ENCODE measurements at places on chromosomes 2 and 18.
A peak's percentile ranks its signal among the peaks of the same experiment; 100 is the strongest.

DNA sequence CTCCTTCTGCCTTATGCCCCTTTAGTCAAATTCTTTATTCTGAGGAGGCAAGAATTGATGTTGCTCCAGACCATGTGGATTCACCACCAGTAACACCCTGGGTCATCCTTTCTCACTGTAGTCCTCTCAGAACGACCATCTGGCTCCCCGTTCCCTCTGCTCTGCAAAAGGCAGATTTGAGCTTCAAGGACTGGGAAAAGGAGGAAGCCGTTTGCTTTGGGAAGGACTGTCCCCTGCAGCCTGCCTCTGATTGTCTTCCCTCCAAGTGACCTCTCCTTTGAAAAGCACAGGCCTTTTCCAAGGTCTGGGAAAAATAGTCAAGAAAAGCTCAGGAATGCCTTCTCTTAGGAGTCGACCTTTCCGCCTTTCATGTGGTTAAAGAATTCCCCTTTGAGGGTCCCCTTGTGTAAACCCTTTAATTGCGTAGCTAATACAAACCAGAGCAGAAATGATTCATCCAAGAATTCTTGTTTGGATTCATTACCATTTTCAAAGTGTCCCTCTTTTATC, 130.1 kb upstream of the COPS8 start:
- DNase-seq: no peak

- DNase-seq: no peak
Measured at GRCh38 chr2:11520092-11520693, 13.7 kb upstream of the GREB1 start.

DNA sequence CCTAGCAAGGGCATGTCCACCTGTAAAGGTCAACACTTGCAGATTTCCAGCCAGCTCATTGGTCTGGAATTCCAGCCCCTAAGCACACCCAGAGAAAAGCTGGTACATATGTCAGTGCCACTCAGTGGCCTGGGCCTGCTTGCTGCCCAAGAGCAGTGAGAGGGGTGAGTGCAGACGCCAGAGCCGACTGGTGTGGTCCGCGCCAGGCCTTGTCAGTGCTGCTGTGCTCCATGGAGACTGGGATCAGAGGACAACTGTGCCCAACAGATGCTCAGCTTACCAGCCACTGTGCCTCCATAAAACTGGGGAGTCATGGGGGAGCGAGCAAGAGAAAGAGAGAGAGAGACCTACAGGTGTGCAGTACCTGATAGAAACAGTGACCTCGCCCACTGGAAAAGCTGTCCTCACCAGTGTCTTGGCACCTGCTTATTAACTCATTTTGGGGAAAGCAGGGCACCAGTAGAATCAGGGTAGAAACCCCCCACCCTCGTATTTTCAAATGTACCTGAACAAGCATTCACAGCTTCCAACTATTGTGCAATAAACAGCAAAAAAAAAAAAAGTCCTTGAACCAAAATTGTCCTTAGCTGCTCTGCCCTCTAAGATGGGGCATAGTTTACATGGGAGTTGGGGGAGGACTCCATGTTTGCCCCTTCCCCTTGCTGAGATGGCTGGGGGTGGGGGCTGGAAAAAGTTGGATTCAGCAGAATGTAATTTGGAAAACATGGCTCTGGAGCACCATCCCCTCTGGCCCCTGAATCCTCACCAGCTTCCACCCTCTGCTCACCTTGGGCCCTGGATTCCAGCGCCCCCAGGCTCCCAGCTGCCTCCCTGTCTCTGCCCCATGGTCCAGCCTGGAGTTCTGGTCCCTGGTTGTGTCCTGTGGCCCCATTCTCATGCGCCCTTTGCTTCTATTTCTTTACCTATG, 1.4 kb upstream of the SP140L start:
- no peak for DNase-seq

- DNase-seq: no peak
Measured at GRCh38 chr2:55311444-55311870, 42.4 kb upstream of the MTIF2 start.

DNA sequence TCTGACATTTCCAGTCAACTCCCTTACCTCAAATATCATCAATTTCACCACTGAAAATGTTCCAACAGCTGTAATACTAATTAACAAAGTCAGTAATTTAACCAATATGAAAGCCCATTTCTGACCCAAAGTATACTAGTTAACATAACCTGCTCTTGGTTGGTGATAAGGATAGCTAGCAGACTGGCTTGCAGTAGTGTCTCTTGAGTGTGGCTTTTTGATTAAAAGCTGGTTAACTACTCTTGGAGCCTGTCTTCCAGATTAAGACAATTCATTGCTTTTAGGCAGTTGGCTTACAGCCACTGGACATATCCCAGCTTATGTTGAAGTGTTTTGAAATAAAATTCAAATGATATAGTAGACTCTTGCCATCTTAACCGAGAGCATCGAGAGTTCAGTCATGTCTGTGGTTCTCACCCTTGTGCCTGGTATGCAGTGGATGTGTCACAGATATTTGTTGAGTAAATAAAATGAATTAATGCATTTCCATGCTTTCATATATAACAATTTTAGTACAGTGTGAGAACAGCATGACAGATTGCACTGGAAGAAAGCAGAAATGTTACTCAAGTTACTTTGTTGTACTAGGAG, 158.1 kb downstream of the TANC1 start:
- no peak for DNase-seq

GRCh38 chr2:197960786-197961185, 156.4 kb downstream of the PLCL1 start:
- DNase-seq: no peak

GRCh38 chr2:58572731-58573130, 331.6 kb upstream of the FANCL start:
- DNase-seq: no peak

DNA sequence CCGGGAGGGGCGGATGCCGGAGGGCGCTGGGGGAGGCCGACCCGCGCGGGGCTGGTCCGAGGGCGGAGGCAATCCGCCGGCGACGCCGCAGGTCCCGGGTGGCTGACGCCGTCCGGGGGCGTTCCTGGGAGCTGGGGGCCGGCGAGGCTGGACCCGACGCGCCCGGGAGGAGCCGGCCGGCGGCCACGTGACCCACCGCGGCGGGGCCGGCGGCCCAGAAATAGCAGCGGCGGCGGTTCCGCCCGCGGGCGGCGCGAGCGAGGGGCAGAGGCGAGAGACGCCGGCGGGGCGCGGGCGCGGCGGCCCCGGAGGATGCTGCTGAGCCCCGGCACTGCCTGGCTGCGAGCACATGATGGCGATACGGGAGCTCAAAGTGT, at the start of gene RAB31:
RAB31 (plus strand) TSS at position 245 of the 377 bp plus-strand sequence; CDS start at position 350, 105 bp downstream.
- DNase-seq: peak; percentile 73

- DNase-seq: no peak
Measured at GRCh38 chr2:207484444-207485391, 45.0 kb upstream of the CREB1 start.

DNA sequence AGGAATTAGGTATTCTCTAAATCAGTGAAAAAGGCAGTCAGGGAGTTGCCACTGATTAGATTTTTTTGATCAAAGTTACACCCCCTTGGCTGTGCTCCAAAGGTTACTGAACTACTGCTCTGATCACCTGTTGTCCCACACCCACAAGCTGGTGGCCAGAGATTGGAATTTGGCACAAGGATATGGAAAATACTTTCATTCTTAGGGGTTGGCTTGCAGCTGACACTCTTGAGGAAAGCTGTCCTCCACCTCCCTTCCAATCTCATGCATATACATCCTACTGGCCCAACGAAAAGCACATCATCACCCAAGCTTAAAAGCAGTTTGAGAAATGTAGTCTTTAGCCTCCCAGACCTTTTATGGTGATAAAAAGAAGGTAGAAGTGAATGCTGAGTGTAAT, 329.5 kb upstream of the CHAC2 start:
- no peak for DNase-seq

DNA sequence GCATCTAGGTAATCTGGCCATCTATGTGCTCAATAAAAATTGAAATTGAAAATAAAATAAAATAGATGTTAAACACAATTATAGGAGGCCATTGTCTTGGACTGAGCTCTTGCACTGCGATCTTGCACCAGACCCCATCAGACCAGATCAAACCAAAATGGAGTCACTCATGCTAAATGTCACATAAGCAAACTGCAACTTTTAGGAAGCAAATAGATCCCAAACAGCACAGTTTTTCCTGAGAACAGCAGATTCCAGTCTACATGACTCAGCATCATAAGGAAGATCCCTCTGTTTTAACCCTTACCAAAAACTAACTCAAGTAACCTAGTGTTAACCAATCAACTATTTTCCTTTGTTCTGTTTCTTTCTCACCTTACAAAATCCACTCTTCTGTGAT, 57.7 kb upstream of the LRP1B start:
- DNase-seq: no peak

- DNase-seq: no peak
Measured at GRCh38 chr2:122105171-122105876, 349.9 kb downstream of the TSN start.

DNA sequence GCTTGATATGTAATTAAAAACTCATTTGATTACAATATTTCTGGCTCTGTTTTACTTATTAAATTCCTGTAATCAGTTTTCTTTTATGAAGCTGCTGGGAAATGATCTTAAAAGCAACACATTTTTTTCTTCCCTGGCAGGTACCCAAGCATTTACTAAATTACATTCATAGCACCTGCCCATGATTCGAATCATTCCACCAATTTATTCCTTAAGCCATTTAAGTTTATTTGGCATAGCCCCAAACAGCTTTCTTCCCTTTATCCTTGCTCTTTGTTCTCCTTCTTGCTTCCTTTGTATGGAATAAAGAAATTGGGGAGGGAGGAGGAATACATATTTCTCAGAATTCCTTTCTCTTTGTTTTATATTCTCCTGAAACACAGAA, 241.3 kb downstream of the AGPS start:
- no peak for DNase-seq

- no peak for DNase-seq
Measured at GRCh38 chr2:101960819-101961337, 30.9 kb upstream of the IL1R2 start.

DNA sequence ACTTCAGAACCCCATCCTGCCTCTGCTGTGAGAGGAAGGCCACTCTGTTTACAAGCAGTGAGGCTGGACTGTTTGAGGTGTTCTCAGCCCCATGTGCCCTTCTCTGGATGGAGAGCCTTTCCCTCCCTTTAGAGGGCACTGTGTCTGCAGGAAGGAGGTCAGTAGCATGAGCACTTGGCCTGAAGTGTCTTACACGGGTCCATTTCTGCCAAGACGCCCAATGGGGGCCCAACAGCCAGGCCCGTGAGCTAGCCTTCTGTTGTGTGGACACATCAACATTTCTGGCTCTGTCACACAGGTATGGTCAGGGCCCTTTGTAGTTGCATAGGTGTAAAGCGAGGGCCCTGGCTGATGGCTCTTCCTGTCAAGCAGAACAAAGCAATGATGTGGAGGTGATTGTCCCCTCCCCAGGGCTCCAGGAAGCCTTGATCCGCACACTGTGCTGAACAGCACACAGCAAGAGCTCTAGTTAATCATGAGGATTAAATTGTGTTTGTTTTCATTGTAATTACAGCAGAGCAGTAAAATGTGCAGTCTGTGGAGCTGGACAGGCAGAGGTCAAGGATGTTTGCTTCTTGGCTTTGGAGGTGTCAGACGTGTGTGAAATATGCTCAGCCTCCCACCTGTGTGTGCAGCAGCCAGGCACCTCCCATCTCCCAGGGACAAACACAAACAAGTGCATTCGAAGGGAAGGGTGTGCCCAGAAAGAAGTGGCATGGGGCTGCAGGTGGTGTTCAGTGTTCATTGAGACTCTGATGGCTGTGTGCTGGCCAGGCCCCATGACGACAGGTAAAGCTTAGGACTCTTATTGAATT, 132.1 kb downstream of the SH3RF3 start:
- DNase-seq: no peak

- no peak for DNase-seq
Measured at GRCh38 chr2:7649461-7650228, 732.4 kb downstream of the RNF144A start.

DNA sequence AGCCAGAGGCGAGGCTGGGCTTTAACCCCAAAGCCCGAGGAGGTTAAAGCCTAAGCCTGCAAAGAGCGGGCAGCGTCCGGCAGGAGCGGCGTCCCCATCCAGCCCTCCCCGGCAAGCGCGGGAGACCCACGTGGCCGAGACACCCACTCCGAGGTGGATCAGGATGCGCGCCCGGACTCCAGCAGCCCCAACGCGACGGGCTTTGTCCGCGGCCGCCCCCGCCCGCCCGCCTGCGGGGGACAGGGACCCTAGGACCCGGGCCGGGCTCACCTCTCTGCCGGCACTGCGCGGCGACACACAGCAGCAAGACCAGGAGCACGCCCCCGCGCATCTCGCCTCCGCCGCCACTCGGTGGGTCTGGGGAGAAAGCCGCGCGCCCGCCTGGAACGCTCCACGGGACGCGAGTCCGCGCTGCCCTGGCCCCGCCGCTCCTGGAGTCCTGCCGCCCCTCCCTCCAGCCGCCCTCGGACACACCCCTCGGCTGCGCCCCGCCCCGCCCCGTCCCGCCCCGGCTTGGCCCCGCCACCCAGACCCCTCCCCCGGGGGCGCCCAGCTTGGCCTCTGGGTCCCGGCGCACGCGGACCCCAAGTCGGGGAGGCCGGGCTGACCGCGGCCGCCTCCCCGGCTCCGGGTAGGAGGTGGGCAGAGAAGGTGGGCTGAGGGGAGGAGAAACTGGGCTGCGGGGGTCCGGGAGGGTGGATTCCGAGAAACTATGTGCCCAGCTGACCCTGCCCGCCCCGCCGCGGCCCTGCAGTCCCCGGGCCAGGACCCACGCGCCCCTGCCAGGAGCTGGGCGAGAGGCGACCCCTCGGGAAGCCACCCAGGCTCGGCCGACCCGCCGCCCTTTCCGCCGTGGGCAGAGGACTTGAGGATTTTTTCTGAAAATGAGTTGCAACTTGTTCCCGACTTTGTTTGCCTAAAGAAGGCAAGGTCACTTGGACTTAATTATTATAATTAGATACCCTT, at the start of gene LAMA1:
LAMA1 (minus strand) TSS at position 408 of the 966 bp plus-strand sequence; CDS start at position 331, 77 bp downstream.
- DNase-seq: peak; percentile 92

- DNase-seq: no peak
Measured at GRCh38 chr2:40220177-40220925, 231.5 kb downstream of the SLC8A1 start.

GRCh38 chr2:34261701-34262100, 662.6 kb upstream of the FAM98A start:
- no peak for DNase-seq

DNA sequence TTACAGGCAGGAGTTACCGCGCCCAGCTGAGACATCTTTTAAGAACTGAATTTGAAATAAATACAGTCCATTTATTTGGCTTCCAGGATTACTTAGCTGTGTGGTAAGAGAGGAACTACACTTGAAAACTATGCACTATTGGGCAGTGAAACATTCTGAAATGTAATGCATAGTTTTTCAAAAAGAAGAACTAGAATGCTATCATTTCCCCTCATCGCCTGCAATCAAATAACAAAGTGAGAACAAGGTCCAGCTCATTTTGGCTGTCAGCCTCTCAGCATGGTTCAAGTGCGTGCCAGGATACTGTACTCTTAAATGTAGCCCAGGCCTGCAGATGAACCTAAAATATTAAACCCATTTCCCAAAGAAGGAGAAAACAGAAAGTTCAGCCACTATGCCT, 76.6 kb upstream of the ARL5A start:
- DNase-seq: no peak

DNA sequence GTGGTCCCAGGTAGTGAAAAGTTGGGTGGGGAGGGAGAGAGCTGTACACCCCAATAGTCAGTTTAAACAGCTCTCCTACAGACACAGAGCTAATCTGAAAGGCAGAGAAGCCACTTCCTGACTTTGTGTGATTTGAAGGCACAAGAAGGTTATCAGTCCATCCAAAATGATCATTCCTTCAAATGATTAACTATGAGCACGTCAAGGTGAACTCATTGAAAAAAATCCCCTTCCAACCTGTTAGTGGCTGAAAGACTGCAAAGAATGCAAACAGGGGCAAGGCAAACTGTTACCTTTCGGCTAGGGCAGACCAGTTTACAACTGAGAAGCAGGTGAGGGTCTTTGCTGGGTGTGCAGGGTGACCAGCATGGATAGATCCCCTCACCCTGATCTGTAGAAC, 22.8 kb upstream of the APCDD1 start:
- no peak for DNase-seq
